Stimulated activated CD8-positive, alpha-beta memory T cell treated with anti-CD3 and anti-CD28 coated beads, Interleukin-15, amount 100 ng/mL, for 1 hour (primary cell): ENCODE measurements at places on chromosomes 13 and 19.

DNA sequence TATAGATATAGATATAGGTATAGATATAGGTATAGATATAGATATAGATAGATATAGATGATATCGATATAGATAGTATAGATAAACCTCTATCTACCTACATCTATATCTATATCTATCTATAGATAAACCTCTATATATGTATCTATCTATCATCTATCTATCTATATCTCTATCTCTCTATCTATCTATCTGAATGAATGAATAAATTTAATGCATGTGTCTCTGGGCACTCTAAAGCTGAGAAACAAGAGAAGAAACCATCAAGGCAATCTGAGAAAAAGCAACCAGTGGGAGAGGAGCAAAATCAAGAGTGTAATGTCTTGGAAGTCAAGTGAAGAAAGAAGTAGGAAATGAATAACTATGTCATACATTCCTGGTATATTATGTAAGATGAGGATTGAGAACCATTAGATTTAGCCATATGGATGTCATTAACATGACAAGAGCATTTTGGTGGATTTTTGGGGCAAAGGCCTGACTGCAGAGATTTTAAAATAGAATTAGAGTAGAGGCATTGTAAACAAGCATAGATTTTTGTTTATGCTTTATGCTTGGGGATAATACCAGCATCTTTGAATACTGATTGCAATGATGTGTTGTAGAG lies 1262.7 kb upstream of the MIR17HG start:
- no peak for DNase-seq

DNA sequence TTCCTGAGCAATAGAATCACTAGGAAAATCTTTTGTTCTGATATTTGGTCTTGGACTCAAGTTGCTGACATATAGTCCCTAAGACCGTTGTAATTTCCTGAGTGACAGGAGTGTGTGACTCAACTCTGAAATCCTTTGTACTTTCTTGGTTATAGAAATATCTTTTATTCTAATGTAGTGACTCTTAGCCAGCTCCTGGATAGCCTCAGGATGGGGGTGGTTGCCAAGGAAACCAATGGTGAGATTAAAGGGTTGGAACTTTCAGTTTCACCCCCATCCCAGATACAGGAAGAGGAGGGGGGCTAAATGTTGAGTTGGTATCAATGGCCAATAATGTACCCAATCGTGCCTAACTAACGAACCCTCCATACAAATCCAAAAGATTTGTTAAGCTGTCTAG lies 41.8 kb downstream of the MBD3L2B start:
- DNase-seq = no peak

DNA sequence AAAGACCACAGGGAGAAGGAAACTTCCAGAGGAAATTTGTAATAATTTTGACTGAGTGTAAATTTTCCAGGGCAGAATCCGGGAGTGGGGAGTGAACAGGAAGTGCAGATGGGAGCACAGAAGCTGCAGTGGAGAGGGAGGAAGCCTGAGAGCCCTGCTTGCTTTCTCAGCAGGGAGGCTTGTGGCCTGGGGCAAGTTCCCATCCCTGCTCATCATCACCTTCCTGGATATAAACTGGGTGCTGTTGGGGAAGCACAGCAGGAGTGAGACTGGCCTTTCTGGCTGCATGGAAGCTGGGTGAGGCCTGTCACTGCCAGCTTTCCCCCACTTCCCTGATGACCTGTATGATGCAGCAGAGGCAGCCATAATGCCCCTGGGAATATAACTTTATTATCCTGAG lies 532.9 kb downstream of the SLITRK6 start:
- no peak for DNase-seq

DNA sequence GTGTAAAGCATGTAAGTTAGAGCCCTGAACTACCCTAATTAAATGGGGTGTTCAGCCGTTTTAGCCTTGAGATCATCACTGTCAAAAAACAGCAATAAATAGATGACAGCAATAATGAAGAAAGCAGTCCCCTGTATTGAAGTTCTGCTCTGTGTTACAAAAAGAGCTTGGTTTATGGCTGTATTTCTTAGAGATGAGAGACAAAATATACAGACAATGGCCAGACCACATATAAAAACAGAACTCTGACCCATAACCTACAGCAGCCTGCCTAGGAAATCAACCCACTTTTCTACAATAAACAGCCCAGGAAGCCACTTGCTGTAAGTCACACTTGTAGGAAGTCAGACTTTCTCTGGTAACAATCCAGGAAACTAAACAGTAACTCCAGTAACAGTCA lies 10.8 kb downstream of the IGFL3 start:
- no peak for DNase-seq

GRCh38 chr13:52159159-52159982 lies at the start of gene NEK3:
Gene NEK3 (minus strand): TSS chr13:52159597. CDS start chr13:52156191, 3,406 bp downstream.
- peak; percentile 14 for DNase-seq

DNA sequence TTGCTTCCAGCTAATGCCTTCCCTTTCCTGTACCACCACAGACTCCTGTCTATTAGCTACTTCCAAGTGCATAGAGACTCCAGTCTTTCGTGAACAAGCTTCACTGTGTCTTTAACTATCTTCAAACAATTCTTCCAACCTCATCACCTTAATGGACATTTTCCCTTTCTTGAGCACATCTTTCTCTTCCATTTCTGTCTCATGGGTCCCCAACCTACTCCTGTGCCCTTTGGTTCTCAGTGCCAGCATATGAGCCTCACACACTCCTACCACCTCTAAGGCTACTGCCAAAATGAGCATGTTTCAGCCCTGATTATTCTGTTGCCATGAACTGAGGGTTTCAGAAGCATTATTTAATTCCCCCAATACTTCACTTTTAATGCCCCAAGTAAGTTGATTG lies 360.3 kb downstream of the GPC5 start:
- DNase-seq = no peak

GRCh38 chr19:1459479-1459878 lies 9.6 kb downstream of the APC2 start:
- no peak for DNase-seq

DNA sequence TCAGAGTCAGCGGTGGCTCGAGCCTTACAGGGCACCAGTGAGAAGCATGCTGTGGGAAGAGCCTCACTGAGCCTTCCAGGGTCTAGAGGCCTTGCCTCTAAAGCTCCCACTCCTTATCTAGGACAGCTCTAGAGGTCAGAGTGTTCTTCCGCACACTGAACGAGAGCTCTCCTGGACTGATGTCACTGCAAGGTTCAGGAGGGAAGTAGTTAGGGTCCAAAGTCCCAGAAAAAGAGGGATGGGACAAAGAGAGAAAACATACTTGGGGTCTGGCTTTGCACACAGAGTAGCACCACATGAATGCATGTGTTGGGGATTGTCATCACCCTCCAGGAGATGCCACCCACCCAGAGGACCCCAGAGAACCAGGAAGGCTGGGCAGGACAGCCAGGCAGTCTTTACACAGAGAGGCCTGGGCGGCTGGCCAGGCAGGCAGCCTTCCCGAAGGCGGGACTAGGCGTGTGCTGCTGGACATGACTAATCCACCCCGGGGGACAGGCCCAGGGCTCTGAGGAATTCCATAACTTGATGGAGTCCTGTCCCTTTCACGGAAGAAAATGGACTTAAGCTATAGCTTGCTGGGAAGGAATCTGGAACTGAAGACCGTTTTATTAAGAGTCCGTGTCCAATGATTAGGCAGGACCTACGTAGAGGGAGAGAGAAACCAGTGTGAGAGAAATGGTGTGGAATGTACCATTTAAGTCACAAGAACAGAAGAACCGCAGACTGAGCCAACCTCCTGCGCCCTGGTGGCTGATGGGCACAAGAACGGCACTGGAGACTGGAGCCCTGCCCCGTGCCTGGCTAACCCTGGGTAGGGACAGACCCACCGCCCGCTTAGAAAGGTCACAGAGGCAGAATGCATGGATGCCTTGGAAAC lies 16.6 kb upstream of the EPHX3 start:
- no peak for DNase-seq

DNA sequence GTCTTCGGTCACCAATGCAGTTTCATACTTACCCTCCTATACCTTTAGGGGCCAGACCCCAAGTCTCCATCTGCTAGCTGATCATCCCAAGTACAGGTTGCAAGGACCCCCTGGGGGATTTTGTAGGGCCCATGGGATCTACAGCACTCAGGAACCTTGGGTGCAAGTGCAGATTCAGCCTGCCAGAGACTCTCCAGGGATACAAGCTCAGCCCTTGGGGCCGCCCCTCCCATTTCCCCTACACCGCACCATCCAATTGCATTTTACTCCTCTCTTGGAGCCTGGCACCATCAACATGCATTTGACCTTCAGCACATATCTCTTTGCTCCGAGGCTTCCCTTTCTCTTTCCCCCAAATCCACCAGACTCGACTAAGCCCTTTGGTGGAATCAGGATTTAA lies 154.7 kb upstream of the ZNF536 start:
- DNase-seq = no peak

DNA sequence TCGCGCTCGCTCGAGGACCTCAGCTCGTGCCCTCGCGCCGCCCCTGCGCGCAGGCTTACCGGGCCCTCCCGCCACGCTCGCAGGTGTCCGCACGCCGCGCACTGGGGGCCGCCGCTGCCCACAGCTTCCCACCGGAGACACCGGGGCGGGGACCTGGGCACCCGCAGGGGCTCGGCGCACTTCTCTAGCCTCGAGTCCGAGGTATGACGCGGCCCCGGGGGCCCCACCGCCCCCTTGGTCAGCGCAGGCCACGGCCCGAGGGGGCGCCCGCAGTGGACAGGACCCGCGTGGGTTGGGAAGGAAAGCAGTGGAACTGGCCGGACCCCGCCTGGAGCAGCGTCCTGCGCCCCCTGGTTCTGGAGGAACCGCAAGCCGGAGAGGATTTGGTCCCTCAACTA lies 2.1 kb upstream of the GRWD1 start:
- no peak for DNase-seq
